Renal cortex interstitium (tissue), 15 donors: ENCODE measurements at places on chromosomes 1 and 21. TPM values are rescaled to one million over a fixed set of nuclear protein-coding genes. Genes with fewer than 3 reads are reported as not detected.

DNA sequence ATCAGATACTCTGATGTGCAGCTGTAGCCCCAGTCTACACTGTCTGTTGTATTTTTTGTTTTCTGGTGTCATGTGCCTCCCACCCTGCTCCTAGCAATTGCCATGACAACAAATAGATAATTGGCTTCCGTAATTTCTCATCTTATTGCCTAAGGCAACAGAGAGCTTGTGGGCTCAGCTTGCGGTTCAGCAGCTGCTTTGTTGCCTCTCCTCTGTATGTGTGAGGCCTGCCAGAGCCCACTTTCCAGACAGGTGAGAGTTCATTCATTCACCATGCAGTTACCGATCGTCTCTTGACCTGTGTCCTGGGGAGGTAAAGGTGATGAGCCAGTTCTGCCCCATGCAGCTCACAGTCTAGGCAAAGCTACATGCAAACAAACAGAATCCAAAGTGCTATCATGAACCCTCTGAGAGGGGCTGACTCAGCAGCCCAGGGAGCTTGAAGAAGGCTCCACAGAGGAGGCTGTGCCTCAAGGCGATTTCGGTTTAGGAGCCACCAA is 11.9 kb downstream of the LGALS8 start:
- no peak for DNase-seq

GRCh38 chr1:172917972-172918371 is 132.8 kb downstream of the TNFSF18 start:
- DNase-seq: no peak

- DNase-seq: no peak
These were observed 3.0 kb upstream of the DMRTA2 start for GRCh38 chr1:50426108-50426700.

The MOB3C gene
- polyA plus RNA-seq: 11.1 TPM

The SLC30A2 gene
- polyA plus RNA-seq: 7.2 TPM

- DNase-seq: no peak
These were observed 25.6 kb downstream of the AGMAT start for GRCh38 chr1:15559189-15559810.

DNA sequence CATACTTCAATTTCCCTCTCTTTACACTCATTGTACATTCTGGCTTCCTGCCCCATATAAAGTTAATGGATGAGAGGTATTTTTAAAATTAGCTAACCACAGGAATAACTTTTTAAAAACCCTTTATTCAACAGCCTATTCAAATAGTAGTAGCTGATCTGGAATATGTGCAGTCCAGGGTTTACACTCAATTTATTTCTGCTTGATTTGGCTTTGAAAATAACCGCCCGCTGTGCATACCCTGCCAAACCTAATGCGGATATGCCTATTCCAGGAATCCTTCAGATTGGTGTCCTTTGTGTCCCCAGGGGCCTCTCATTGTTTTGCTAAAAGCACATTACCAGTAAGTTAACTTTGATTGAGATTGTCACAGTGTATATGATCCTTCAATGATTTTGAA is 1686.2 kb downstream of the PLA2G4A start:
- no peak for DNase-seq

DNA sequence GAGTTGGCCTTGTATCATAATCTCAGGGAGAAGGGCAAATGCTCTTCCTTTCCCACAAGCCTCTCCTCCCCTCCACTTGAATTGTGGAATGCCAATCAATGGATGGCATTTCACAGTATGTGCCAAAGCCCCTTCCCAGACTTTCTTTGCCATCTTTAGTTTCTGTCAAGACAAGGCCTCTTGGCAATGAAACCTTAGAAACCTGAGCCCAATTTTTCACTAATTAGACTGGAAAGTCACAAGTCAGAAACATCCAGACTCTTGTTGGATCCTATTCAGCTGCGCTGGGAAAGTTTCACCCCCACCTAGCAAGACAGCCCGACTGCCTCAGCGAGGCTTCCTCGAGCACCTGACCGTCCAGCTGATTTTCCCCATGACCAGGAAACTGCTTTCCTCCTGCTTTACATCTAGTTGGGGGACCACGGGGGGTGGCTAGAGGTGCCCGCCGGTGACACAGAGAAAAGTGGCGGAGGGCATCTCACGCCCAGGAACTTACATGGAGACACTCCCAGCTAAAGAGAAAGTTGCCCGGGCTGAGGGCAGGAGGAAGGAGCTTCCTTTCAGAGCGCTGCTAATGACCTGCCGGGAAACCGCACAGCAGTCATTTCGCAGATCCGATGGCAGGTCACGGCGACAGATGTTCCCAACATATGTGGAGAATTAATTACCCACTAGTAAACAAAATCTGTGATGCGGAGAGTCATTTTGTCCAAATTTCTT is 302.6 kb upstream of the RRP15 start:
- DNase-seq: no peak

The ISG15 gene
- 9.0 TPM for polyA plus RNA-seq

DNA sequence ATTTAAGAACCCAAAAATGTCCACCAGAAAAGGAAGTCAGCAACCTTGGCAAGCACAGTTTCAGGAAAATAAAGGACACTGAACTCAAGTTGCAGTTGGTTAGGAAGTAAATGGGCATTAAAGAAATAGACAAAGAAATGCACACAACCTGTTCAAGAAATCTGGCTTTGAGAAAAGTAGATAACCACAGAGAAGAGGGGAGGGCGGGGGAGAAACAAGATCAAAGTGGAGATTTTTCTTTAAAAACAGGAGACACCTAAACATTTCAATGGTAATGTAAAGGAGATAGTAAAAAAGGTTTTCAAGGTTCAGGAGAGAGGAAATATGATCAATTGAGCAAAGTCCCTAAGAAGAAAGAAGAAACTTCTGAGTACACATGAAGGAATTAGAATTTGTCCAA is 29.1 kb downstream of the SYDE2 start:
- DNase-seq: no peak

The COL6A1 gene
- polyA plus RNA-seq: 208 TPM

GRCh38 chr1:153552335-153552734 is 3.3 kb upstream of the S100A3 start:
- DNase-seq: no peak

- no peak for DNase-seq
These were observed 213.2 kb upstream of the TMEM51 start for GRCh38 chr1:14940285-14940870.

GRCh38 chr1:228721407-228721806 is 13.9 kb upstream of the RHOU start:
- DNase-seq: no peak

The RAB3B gene
- polyA plus RNA-seq: 6.1 TPM

DNA sequence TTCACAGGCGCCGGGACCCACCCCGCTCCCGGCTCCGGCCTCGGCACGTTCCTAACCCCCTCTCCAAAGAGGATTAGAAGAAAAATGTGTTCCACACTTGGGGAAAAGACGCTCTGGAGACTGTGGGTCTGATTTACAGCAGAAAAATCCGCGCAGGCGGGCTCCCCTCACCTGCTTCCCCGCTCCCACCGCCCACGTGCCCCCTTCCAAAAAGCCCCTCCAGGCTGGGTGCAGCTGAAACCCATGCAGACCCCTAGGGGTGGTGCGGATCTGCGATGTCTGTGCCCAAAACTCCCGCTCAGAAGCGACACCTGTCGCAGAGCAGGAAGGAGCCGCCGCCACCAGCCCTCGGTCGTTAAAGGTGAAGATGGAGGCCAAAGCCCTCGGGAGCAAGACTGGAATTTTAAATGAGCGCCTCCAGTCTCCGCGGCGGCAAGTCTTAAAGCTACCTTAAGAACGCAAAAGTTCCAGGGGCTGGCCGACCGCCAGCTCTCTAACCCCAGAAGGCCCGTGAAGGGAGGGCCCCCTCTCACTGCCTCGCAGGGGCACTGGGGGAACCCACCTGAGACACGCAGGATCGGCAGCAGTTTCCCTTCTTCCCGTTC is 688 bp upstream of the CHD5 start:
- DNase-seq: no peak

GRCh38 chr1:2133879-2134215 is 60.7 kb downstream of the FAAP20 start:
- DNase-seq: no peak

DNA sequence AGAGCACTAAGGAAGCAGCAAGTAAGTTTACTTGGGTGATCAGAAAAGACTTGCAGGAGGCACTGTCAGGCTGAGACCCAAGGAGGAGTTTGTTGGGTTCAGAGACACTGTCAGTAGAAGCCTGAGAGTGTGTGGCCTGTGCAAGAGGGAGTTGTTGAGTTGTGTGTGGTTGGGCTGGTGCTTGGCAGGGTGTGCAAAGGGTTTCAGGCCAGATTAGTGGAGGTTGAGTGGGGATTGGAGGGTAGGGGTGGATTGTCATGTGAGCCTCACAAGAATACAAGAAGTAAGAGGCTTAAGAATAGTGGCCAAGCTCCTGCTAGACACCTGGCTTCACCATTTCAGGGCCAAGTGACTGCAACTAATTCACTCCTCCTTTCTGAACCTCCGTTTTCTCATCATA is 8.9 kb upstream of the KIF21B start:
- no peak for DNase-seq

DNA sequence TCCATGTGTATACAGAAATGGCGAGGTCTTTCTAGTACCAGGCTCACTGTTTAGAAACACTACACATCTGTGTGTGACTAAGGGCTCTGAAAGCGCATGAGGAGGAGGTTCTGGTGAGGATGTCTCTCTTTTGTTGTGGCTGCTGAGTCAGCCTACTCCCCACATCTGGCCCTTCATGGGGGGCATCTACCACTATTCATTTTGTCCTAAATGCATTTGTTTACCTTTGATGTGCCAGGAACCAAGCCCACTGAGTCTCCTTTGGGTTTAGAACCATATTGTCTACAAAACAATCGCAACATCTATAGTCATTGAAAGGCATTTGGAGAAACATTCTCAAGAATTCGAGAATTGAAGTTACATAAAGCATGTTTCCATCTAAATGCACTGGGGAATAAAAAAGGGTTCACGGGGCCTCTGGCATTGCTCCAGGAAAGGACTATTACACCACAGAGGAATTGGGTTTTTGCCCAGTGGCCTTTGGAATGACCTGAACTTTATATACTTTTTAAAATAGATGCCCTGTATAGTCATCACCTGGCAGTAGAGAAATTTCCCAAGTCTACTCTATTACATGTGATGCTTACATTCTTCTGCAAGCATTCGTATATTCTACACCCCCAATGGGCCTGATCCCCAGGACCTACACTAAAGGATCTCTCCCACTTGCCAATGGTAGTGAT is 35.1 kb upstream of the ADORA3 start:
- no peak for DNase-seq

The CD2 gene
- polyA plus RNA-seq: 0.28 TPM

The FCRL5 gene
- 0.23 TPM for polyA plus RNA-seq

The HRNR gene
- polyA plus RNA-seq: 0.57 TPM

The S100A12 gene
- polyA plus RNA-seq: 2.6 TPM

- DNase-seq: no peak
These were observed 29.1 kb downstream of the RIPK4 start for GRCh38 chr21:41737651-41738324.

- no peak for DNase-seq
These were observed 21.7 kb upstream of the FAAH start for GRCh38 chr1:46372431-46372830.

The LRRIQ3 gene
- 5.4 TPM for polyA plus RNA-seq

DNA sequence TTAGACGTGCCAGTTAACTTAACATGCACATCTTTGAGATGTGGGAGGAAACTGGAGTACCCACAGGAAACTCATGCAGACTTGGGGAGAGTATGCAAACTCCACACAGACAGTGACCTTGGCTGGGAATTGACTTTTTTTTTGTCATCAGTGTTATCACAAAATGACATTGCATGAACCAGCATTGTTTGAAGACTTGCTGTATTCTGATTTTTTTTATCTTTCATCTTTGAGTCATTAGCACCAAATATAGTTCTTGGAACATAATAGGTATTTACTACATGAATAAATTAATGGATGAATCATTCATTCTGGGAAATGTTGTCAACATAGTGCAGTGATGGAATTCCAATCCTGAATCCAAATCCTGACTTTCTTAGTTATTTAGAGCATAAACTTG is 77.0 kb downstream of the ATF6 start:
- no peak for DNase-seq

The TMEM82 gene
- 2.9 TPM for polyA plus RNA-seq

- DNase-seq: no peak
These were observed 15.1 kb downstream of the PTPN22 start for GRCh38 chr1:113856401-113856790.

DNA sequence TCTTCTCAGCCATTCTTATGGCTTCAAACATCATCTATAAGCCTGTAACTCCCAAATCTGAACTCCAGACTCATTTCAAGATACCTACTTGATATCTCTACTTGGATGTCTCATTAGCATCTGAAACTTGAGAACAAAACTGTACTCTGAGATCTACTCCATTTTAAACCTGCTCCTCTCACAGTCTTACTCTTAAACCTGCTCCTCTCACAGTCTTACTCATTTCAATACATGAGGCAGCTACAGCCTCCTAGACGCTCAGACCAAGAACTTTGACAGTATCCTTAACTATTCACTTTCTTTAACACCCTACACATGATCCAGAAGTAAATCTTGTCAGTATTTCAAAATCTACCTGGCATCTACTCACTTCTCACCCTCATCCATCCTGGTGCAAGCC is 54.3 kb downstream of the NBPF6 start:
- no peak for DNase-seq

- no peak for DNase-seq
These were observed 29.8 kb downstream of the FHAD1 start for GRCh38 chr1:15276691-15277446.

The ZYG11B gene
- 28.2 TPM for polyA plus RNA-seq

DNA sequence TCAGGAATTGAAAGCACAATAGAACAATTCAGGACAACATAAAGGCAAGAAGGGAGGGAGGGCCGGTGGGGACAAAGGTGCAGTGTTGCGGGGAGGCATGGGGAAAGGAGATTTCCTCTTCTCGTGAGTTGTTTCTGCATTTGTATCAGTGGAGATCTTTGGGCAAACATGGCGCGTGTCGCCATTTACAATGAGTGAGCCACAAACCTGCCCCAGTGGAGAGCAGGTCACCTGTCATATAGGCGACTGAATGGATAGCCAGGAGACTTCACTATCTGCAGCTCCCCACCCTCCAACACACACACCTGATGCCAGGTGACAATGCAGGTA is 87.7 kb upstream of the SLC45A1 start:
- DNase-seq: no peak

DNA sequence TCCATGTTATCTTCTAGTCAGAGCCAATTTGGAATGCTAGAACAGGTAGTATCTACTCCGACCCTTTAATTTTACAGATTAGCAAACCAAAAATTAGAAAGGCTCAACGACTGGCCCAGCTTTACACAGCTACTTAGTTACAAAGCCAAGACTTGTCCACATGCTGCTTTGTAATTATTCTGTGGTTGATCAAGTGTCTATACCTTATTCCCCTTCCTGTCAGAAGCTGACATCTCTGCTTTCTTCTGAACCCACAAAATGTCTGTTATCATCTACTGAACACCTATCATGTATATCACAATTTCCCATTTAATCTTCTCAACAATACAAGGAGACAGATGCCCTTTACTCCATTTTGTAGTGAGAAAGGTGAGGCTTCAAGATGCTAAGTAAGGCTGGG is 15.6 kb downstream of the TGFBR3 start:
- DNase-seq: no peak

The SZT2 gene
- polyA plus RNA-seq: 30.1 TPM

DNA sequence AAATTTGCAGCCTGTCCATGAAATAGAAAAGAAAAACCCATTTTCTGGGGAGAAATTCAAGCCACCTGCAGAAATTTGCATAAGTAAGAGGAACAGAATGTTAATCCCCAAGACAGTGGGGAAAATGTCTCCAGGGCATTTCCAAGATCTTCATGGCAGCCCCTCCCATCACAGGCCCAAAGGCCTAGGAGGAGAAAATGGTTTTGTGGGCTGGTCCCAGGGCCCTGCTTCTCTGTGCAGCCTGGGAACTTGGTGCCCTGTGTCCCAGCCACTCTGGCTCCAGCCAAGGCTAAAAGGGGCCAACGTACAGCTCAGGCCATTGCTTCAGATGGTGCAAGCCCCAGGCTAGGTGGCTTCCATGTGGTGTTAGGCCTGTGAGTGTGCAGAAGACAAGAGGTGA is 155.6 kb downstream of the PRDM2 start:
- no peak for DNase-seq

The MTHFR gene
- polyA plus RNA-seq: 20.5 TPM
